ENCODE measurements at places on chromosomes 5 and 9.

- DNase-seq, result peak; percentile 95
These were observed 4.4 kb downstream of the SVEP1 start for GRCh38 chr9:110575169-110575568.

GRCh38 chr5:90410178-90410762, 714 bp upstream of the CETN3 start:
- DNase-seq, result no peak

GRCh38 chr9:79222483-79222882, 349.3 kb upstream of the TLE4 start:
- DNase-seq, result no peak

GRCh38 chr9:13556656-13557055, 277.2 kb upstream of the MPDZ start:
- no peak for DNase-seq

DNA sequence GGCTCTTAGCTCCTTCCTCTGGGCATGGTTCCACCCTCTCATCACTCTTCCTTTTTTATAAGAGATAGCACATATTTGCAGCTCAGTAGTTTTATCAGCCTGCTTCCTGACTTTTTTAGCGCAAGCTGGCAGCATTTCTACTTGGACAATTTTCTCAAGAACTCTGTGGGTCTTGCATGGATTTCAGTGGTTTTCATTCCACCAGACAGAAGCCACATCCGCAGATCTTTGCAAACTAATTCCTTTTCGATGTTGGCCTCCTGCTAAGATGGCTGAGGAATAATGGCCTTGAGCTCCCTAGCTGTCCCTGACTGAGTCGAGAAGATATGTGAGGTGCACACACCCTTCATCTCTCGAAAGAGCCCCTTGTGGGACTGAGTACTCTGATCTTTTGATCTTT, 49.5 kb downstream of the GALNT12 start:
- DNase-seq, result no peak
